ENCODE measurements at places on chromosomes 2 and 18.

DNA sequence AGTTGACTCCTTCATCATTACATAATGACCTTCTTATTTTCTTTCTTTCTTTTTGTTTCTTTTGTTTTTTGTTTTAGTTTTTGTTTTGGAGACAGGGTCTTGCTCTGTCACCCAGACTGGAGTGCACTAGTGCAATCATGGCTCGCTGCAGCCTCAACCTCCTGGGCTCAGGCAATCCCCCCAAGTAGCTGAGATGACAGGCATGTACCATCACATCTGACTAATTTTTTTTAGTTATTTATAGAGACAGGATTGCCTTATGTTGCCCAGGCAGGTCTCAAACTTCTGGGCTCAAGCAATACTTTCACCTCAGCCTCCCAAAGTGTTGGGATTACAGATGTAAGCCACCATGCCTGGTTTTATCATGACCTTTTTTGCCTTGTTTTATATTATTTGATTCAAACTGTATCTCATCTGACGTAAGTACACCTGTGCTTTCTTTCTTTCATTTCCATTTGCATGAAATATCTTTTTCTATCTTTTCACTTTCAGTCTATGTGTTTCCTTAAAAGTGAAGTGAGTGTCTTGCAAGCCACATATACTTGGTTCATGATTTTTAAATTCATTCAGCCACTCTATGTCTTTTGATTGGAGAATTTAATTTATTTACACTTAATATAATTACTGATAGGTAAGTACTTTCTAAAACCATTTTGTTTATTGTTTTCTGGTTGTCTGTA is 39.1 kb downstream of the SP100 start:
- DNase-seq, result no peak

GRCh38 chr18:58865701-58866065 is 1.0 kb downstream of the ZNF532 start:
- DNase-seq, result no peak

- DNase-seq, result no peak
These were observed 4.2 kb downstream of the CAPN10 start for GRCh38 chr2:240590681-240591111.

GRCh38 chr2:2621855-2622254 is 290.8 kb upstream of the MYT1L start:
- no peak for DNase-seq

- no peak for DNase-seq
These were observed 183.4 kb upstream of the FOSL2 start for GRCh38 chr2:28209261-28209691.

DNA sequence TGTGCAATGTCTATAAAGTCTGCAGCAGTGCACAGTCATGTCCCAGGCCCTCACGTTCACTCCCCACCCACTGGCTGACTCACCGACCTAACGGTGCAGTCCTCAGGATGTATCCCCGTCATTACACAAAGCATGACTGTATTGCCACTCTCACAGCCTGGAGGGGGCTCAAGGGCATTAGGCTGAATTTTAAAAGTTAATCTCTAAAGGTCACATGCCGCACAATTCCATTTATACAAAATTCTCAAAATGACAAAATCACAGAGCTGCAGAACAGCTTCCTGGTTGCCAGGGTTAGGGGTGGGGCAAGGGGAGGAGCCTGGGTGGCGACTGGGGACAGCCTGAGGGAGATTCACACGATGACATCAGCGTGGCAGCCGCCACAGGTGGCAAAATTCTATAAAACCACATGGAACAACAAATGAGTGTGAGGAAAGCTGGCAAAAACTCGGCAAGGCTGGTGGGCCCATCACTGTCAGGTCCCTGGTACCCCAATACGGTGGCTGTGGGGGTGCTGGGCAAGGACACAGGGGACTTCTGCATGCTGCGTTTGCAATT is 97.6 kb downstream of the NDUFA10 start:
- DNase-seq, result no peak

- no peak for DNase-seq
These were observed 261.4 kb upstream of the SKOR2 start for GRCh38 chr18:47512726-47513435.

DNA sequence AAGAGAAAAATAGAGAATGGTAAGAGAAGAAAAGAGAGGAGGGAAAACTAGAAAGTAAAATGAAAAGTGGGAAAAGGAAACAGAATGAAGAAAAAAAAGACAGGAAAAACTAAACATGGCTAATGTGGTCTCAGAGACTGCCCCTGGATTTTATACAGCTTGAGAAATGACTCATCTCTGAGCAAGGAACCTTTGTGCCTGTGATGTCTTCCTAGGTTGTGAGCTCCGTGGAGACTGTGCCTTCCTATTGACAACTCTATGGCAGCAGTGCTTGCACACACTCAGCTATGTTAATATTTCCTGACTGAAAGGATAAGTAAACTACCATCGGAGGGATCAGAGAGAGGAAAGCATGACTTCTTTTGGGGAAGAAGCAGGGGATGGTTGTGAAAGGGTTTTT is 203.8 kb downstream of the RDH14 start:
- no peak for DNase-seq

Measured in neural crest cell (in vitro differentiated cells).